ENCODE measurements at places on chromosomes 7 and 10.

DNA sequence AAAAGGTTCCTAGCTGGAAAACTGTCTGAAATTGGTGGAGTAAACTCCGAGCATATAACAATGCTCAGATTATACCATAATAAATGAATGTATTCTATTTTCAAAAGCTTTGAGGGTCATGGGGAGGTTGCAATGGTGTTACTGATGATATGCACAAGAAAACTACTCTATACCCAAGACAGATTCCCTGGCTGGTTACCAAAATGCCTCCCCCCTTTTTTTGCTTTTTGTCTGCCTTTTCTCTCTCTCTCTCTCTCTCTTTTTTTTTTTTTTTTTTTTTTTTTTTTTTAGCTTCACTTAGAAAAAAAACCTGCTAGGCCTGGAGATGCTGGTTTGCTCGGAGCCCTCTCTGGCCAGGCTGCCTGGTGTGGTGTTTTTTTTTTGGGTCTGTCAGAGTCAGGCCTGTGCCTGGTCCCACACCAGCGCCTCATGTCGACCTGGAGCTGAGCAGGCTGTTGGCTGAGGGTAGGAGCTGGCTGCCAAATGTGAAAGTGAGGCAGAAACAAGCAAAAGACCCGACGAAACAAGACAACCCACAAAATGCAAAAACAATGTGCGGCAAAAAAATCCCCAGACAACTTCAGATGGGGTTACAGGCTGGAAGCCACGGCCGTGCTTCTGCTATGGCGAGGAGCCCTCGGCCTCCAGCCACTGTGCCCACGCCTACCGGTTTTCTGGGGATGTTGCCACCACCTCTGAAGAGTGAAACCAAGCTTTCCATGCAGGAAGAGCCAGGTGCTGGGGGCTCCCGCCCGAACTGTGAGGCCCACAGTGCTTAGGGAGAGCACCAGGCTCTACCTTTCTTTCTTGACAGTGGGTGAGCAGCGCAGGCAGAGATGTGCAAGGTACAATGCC, 59.9 kb upstream of the EFCAB10 start:
- peak; percentile 42 for DNase-seq

- no peak for DNase-seq
These were observed 861 bp upstream of the USP6NL start for GRCh38 chr10:11612021-11613001.

GRCh38 chr7:139776486-139777132, 1.2 kb downstream of the HIPK2 start:
- no peak for DNase-seq

GRCh38 chr7:151623766-151624165, 104.1 kb upstream of the RHEB start:
- no peak for DNase-seq

DNA sequence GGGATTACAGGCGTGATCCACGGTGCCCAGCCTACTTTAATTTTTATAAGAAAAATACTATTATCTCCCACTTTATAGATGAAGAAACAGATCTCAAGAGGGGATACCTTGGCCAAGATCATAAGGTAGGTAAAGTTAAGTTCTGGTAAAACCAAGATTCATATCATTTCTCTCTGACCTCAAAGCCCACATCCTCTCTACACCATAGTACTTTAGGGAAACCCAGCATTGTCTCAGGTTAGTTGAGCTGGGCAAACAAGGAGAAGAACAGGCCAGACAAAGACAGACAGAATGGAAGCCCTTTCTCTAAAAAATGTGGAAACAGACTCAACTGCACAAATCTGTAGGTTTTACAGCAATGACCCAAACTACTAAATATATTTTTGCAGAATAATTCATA, 197.7 kb upstream of the FRMD4A start:
- no peak for DNase-seq

DNA sequence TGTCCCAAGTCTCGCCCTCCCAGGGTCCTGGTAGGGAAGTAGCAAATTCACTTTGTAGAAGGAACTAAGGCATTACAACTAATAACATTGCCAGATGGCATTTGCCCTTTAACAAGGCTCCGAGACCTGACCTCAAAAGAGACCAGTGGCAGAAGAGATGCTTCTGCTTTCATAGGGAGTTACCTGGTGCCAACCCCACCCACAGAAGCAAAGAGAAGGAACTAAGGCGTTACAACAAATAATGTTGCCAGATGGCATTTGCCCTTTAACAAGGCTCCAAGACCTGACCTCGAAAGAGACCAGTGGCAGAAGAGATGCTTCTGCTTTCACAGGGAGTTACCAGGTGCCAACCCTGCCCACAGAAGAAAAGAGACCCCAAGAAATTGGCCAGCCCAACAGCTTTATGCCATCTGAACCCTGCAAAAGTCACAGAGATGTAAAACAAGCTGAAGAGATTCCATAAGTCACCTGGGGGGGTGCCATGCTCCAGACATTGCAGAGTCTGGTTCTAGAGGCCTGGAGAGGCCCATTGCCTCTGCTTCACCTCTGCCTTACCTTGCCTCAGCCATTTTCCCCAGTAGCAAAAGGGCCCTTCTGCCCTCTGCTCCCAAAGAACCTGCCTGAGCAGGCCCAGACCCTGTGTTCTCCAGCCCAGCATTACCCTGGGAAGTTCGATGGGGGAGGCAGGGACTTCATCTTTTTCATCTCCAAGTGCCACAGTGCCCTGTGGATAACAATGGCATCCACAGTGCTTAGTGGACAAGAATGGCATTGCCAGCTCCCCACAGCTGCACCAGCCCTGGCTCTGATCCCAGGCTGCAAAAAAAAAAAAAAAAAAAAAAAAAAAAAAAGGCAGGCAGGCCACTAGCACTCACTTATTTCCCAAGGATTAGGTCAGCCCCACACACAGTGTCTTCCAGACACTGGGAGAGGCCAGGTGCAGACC, 179.5 kb upstream of the PLXNA4 start:
- DNase-seq, result no peak

GRCh38 chr7:37349979-37350590, 98.6 kb downstream of the ELMO1 start:
- DNase-seq, result no peak

GRCh38 chr7:17462131-17462631, 163.7 kb downstream of the AHR start:
- DNase-seq, result no peak

- DNase-seq, result no peak
These were observed 56.9 kb upstream of the WNT16 start for GRCh38 chr7:121271916-121272315.

DNA sequence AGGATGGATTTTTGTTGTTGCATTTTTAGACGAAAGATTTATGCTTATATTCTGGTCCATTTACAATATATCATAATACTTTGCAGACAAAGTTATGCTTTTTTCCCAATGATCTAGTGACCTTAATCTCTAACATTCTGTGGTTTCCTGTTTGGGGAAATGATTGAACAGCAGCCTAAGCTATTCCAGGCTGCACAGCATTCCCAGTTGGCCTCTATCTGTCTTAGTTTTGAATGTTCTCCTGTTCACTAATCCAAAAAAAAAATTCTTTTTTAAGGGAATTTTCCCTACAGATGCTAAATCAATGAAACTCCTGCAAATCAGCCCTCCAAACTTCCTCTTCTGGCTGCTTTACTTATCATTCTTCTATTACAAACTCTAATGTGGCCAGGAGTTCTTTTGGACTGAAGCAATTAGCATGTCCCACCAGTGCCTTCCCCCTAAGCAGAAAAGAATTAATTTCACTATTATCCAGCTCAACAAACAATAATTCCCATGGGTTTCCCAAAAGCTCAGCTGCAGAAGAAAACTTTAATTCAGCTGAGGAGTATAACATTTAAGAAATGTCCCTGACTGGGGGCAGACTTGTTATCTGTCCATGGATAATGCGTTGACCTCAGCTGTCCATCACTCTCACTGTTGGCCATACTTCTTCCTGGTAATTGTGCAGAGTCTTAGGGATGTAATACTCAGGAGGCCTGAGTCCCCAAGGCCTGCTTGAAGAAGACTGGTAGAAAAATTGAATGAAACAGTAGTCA, 81.9 kb upstream of the TRIL start:
- DNase-seq, result no peak

DNA sequence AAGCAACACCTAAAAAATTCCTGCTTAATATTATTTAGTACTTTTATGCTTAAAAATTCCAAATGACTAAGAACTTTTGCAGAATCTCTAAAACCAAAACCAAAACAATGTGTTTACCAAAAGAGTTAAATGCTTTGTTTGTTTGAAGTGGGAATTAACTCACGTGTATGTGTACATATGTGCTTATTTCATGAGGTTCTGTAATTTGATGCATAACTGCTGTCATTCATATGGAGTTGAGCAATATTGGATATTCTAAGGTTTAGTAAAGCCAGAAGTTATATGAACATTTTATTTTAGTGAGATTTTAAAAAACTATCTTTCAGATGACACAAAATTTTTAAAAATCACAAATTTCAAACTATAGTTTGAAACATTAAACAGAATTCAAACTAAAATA, 157.1 kb downstream of the PIP4K2A start:
- no peak for DNase-seq

- no peak for DNase-seq
These were observed 59.4 kb downstream of the MDFIC start for GRCh38 chr7:114981323-114981722.

DNA sequence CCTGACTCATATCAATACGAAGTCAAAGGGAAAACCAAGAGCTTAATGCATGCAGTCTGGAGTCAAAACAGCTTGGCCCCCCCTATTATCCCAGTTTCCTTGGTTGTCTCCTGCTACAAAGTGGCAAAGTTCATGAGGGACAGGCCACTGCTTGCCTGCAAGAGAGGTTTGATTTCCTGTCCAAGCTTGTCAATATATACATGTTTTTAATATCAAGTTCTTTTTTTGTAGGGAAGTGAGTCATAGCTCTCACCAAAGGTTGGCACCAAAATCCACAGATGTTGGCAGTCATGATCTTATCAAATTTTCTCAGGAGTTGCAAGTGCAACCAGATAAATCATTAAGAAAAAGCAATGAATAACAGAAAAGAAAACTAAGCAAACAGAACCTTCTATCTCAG, 176.8 kb downstream of the COBL start:
- no peak for DNase-seq

DNA sequence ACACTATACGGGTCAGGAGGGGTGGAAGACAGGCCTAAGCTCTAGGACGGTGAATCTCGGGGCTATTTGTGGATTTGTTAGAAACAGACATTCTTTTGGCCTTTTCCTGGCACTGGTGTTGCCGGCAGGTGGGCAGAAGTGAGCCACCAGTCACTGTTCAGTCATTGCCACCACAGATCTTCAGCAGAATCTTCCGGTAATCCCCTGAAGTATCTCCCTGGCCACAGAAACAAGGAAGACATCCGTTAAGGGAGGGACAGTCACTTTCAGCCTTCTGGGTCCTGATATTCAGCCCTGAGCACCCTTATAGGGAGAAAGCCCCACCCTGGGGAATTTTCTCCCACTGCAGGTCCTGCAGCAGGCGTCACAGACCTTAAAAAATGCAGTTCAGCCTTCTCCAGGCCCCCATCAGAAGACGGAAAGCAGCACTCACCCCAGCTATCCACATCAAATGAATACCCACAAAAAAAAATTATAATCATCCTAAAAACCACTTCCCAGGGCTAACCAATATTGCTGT, 23.2 kb downstream of the PLAC9 start:
- DNase-seq, result no peak

- DNase-seq, result no peak
These were observed 218.7 kb downstream of the GALNT17 start for GRCh38 chr7:71350680-71351079.

GRCh38 chr7:31805209-31805818, 118.3 kb downstream of the PPP1R17 start:
- DNase-seq, result no peak

GRCh38 chr7:21364801-21365271, 63.0 kb upstream of the SP4 start:
- no peak for DNase-seq

- peak; percentile 94 for DNase-seq
These were observed at the start of gene TECPR1 for GRCh38 chr7:98251601-98252424. Gene TECPR1 (minus strand): TSS chr7:98252232. CDS start chr7:98246146, 6,086 bp downstream.

GRCh38 chr7:28955718-28956607, 2.2 kb downstream of the TRIL start:
- peak; percentile 89 for DNase-seq

DNA sequence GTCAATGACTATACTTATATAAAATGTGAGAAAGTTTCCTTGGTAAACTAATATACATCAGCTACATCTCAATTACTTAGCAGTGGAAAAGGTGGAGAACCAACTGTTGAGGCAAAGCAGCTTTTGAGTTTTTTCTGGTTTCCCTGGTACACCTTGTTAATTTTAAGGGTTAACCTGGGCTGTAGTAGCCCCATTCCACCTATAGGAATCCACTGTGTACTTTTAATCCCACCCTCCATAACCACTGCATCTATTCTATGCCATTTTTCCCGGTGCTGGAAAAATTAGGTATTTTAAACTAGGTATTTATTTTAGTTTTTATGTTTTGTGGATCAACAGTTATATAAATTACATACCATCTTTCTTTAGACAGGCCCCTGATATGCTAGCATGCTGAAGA, 42.4 kb downstream of the NRBF2 start:
- DNase-seq, result no peak

GRCh38 chr10:27341001-27341400, 100.4 kb upstream of the ACBD5 start:
- no peak for DNase-seq

DNA sequence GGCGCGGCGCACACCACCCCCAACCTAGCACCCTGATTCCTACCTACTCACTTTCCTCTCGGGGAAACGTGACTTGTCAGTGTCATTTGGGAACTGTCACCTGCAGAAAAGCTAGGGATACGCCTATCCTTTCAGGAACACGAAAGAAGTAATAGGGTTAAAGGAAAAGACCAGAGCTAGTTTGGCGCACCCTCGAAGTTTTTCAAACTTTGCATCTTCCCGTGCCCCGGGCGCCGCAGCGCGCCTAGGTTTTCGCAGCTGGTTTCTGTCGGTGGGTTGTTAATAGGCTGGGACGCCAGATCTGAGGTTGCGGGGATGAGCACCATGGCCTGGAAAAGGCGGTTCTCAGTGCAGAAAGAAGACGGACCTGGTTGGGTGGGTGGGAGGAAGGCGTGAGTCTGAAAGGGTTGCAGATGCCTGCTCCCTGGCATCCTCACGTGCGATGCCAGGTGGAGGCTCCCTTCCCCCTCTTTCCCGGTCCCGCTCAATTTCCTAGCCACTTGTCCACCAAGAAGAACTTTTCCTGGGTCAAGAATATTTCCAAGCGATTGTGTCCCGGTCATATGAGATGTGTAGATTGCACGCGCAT, 568 bp upstream of the MEOX2 start:
- peak; percentile 69 for DNase-seq

GRCh38 chr10:47189802-47190201, 110.2 kb upstream of the GDF10 start:
- DNase-seq, result no peak

DNA sequence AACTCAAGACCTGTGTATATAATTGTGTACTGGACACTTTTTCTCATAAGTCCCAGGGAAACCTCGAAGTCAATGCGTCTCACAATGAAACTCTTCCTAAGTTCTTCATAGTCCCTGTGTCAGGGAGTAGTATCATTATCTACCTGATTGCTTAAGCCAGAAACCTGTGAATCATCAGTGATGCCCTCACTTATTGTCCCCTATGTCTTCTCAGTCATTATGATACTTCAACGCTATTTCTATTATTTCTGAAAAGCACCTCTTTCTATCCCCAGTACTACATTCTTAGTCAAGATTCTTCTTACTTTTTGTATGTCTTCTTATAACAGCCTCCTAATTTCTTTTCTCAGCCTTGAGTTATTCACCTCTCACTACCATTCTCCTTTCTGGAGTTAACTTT, 94.3 kb downstream of the OTUD1 start:
- no peak for DNase-seq

Data from right forelimb (tissue), 1 donor.